ENCODE measurements at places on chromosomes 7 and 10.

GRCh38 chr7:34315032-34315431 lies 343.0 kb upstream of the NPSR1 start:
- DNase-seq = no peak

GRCh38 chr7:140317597-140317996 lies 80.7 kb downstream of the SLC37A3 start:
- no peak for DNase-seq

GRCh38 chr7:128164061-128164954 lies 76.8 kb upstream of the LEP start:
- no peak for DNase-seq

DNA sequence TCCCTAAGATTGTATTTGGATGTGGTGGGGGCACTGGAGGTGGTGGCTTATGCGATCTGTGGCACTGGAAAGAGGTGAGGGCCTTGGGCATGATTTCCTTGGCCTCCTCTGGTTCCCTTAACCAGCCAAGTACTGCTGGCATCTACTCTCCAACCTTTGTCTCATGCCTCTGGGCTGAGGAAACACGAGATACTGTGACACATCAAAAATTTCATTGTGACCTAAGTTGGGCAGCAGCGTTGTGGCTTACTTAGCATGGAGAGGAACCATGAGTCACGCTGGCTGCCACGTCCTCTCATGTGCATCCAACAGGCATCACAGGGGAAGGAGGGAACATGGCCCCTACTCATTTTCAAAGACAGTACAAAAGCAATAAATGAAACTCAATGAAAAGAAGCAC lies 29.7 kb upstream of the GSDME start:
- no peak for DNase-seq

DNA sequence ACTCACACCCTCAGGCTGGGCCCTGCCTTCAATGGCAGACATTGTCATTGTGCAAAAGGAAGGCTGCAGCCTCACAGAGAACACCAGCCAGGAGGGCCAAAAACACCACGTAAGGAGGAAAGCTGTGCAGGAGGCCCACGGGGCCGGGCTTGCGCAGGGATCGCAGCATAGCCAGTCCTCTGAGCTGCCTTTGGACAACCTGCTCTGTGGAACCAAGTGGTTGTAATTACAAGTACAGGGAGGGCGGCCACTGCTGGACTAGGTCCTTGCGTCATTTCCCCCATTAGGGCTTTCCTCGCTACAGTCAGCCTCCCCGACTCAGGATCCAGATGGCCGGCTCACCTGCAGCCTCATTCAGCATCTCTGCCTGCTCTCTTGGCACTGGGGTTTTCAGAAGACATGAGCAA lies 66.9 kb downstream of the FAM53B start:
- DNase-seq = no peak

DNA sequence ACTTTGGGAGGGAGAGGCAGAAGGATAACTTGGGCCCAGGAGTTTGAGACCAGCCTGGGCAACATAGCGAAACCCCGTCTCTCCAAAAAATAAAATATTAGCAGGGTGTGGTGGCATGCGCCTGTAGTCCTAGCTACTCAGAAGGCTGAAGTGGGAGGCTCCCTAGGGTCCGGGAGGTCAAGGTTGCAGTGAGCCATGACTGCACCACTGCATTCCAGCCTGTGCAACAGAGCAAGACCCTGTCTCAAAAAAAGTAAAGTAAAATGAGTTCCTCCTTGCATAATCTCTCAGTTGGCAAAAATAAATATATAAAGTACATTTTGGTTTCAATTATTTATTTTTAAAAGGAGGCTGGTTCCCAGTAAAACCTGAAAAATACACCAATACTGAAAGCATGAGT lies 11.8 kb downstream of the NANOS1 start:
- DNase-seq = no peak

- DNase-seq = no peak
These were observed 116.9 kb downstream of the CPEB3 start for GRCh38 chr10:92173996-92174395.

GRCh38 chr7:92809397-92809759 lies 27.0 kb downstream of the CDK6 start:
- no peak for DNase-seq

DNA sequence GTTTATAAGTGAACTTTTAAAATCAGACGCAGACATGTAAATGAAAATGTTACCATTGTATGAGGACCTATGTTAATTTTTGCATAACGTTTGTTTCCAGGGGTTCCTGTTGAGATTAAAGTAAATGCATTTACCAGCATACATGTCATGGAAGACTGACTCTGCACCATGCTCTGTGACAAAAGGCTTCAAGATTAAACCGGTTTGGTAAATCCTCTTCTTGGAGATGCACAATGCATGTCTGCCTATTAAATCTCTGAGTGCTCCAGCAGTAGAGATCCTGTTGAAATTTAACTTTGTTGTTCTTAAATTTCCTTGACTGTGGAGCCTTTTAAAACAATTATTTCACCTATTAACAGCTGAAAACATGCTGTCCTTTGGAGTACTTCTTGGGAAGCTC lies 36.5 kb upstream of the JAZF1 start:
- DNase-seq = no peak

- no peak for DNase-seq
These were observed 16.2 kb downstream of the WNT8B start for GRCh38 chr10:100479037-100479436.

GRCh38 chr7:96991546-96992191 lies 13.7 kb upstream of the DLX6 start:
- DNase-seq = no peak

DNA sequence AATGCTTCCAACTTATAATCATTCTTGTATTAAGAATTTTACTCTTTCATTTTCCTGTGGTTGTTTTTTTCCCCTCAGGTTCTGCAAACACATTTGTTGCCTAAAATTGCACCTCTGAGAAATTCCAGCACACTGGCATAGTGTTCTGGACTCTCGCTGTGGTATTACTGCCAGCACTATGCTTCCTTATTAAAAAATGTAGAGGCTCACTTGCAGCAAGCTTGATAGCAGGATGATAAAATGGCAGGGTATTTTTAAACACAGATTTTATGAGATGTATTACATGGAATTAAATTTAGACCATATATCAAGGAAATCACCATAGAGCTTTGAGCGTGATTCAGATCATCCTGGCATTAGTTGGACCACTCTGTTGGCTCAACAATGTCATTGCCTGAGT lies 416.7 kb upstream of the AKR1E2 start:
- DNase-seq = no peak

GRCh38 chr10:80596391-80597257 lies 58.9 kb downstream of the SH2D4B start:
- DNase-seq = no peak

GRCh38 chr10:43407148-43407575 lies 1.8 kb downstream of the HNRNPF start:
- DNase-seq = no peak

DNA sequence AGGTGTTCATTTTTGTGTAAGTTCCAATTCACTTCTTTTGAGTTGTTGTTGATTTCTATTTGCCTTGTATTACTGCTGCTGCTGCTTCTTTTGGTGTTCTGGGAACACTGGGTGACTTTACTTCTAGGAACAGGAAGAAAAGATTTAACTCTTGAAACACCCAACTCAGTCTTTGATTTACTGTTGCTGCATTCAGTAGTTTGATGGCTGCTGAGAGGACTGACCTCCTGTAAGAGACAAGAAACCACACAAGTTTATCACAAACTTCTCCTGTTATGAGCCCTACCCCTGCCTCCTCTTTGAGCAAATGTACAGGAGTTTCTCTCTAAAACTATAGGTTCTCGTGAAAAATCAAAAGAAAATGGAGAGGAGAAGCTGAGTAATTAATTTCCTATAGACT lies 161.7 kb downstream of the CTTNBP2 start:
- DNase-seq = no peak

DNA sequence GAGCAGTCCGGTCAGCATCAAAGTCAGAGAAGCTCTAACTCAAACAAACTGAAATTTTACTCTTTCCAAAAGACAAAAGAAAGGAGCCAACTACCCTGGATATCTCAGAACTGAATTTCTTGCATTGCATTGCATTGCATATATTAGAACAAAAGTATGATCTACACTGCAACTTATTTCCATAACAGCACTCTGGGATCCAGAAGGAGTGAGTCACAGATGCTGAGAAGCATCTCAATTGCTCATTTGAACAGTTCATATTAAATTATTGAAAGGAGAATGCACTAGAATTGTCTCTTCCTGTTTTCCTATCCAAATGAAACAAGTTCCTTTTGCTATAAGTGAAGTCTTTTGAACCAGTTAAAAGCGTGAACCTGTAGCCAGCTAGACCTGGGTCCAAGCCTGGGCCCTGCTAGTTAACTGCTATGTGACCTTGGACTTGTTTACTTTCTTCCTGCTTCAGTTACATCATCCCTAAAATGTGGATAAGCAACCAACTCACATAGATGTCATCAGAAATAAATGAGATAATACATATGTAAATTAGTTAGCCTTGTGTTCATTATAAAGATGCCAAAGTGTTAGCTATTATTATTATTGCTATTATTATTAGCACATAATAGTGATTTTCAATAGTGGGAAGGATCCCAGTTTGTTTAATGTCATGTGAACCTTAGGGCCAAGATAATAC lies 184.1 kb downstream of the CREB5 start:
- DNase-seq = no peak

DNA sequence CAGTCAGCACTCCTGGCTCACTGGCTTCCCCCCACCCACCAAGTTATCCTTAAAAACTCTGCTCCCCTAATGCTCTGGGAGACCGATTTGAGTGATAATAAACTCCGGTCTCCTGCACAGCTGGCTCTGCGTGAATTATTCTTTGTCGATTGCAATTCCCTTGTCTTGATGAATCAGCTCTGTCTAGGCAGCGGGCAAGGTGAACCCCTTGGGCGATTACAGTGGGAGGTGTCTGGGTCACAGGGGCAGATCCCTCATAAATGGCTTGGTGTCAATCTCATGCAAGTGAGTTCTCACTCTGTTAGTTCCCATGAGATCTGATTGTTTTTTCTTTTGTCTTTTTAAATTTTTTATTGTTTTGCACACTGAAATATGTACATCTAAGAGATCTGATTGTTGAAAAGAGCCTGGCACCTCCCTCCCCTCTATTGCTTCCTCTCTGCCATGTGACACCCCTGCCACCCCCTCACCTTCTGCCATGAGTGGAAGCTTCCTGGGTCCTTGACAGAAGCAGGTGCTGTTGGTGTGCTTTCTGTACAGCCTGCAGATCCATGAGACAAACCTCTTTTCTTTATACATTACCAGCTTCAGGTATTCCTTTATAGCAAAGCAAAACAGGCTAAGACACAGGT lies 20.5 kb downstream of the OTUD1 start:
- no peak for DNase-seq

DNA sequence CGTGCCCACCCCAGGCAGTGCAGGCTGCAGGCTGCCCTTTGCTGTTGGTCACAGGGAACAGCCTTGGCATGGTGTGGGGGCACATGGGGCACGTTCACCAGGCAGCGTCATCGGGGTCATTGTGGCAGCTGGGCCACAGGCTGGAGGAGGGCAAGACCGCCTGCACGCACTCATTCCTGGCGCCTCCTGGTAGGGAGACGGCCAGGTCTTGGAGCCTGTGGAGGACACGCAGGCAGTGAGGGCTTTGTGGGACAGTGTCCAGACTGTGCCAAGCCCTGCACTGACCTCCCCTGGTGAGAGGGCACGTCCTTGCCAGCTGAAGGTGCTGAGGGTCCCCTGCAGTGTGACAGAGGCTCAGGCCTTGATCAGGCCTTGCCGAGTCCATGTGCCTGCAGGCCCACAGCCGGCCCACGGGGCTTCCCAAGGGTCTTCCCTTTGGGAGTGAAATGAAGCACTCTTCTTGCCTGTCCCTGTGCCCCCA lies 76.4 kb downstream of the NKX6-2 start:
- DNase-seq = no peak

- no peak for DNase-seq
These were observed 297.8 kb upstream of the SEMA3A start for GRCh38 chr7:84492098-84493034.

- no peak for DNase-seq
These were observed 19.2 kb upstream of the SEC61G start for GRCh38 chr7:54778166-54778565.

- no peak for DNase-seq
These were observed 882.6 kb downstream of the GRM8 start for GRCh38 chr7:126370038-126370668.

- DNase-seq = peak; percentile 58
These were observed 826 bp downstream of the CHPF2 start for GRCh38 chr7:151232917-151233701.

- DNase-seq = no peak
These were observed 9.4 kb upstream of the HERC4 start for GRCh38 chr10:68084469-68084868.

DNA sequence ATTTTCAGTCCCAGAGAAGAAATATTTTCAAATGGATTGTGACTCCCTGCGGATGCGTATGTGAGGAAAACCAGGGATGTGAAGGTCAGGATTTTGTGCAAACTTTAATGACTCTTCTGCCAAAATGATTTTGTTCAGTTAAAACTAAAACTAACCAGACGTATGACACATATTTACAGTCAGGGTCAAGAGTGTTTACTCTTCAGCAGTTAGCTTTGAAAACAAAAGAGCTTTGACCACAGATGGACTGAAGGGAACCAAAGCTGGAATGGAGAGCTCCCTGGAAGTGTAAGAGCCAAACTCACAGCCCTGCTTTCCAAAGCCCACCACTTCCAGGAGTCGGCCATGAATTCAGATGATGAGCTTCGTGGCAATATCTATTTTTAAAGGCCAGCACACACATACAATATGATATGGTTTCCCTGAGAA lies 15.5 kb downstream of the SVIL start:
- no peak for DNase-seq

GRCh38 chr7:94401428-94401814 lies 6.7 kb downstream of the COL1A2 start:
- DNase-seq = no peak

- DNase-seq = no peak
These were observed 209.1 kb downstream of the PRPF18 start for GRCh38 chr10:13795653-13796555.

GRCh38 chr10:79242620-79243152 lies 104.6 kb upstream of the PPIF start:
- peak; percentile 44 for DNase-seq

DNA sequence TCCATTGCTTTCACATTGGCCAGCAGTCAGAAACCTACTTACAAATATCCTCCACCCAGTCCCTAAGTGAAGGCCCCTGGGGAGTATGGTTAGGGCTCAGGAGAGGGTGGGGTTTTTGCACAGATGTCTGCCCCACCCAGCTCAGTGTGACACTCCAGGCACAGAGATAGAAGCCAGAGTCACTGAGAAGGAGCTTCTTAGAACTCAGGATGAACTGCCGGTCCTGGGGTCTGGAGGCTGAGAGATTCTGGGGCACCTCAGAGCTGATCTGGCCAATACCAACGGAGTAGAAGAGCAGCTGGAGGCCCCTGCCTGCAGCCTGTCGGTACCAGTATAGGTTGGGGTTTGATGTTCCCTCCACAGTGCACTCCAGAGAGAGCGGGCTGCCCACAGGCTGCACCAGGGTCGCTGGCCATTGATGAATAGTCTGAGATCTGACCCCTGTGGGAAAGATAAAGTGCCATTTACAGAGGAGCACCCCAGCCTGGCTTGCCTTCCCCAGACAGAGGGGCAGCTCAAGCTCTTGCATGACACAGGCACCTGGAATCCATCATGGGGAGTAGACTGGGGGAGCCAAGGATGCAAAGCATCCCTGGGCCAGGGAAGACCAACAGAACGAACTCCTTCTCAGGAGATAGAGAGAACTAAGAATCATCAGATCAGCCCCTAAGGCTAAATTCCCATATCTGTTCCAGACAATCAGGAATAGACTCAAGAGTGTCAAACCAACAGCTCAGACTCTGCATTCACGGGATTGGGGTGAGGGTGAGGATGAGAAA lies 41.9 kb downstream of the PRSS2 start:
- DNase-seq = no peak

GRCh38 chr7:33044986-33045385 lies 17.6 kb downstream of the NT5C3A start:
- no peak for DNase-seq

Data from activated CD8-positive, alpha-beta memory T cell treated with anti-CD3 and anti-CD28 coated beads for 48 hours (primary cell).